ENCODE measurements at places on chromosomes 11 and 22.

DNA sequence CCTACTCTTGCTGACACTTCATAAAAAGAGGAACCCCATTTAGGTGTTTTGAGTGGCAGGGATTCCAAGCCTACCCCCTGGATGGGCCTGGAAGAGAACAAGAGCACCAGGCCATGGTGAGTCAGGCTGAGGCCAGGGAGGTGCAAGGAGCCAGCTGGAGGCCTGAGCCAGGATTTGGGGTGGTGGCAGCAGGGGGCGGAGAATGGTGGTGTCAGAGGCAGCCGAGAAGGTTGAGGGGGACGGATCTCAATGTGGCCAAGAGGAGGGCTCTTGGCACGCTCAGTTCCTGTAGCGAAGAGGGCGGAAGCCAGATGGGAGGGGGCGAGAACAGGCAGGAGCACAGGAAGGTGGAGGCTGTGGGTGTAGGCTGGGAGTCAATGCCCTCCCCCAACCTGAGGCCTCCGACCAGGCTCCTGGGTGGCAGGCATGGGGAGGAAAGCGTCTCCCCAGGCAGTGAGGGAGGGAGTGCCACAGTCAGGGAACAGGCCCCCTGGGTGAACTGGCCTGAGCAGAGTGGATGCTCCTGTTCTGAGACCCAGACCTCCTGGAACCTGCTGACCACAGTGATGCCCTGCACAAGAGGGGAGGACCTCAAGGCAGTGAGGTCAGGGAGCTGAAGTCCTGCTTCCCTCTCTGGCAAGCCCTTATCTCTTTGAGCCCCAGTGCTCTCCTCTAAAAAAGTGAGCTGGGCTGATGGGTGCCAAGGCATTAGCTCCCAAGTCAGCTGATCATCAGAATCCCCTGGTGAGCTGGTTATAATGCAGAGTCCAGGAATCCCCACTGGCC, 13.9 kb downstream of the RTN4RL2 start:
- no peaks in the 10 kb centered on the region for H3K36me3 ChIP-seq
- H3K4me1 ChIP-seq, result no peaks in the 10 kb centered on the region
- no peak overlapping the region for H3K4me3 ChIP-seq
- H3K27ac ChIP-seq, result no peak overlapping the region
- peaks cover 69% of the 10 kb centered on the region for H3K27me3 ChIP-seq
- DNase-seq, result no peak

DNA sequence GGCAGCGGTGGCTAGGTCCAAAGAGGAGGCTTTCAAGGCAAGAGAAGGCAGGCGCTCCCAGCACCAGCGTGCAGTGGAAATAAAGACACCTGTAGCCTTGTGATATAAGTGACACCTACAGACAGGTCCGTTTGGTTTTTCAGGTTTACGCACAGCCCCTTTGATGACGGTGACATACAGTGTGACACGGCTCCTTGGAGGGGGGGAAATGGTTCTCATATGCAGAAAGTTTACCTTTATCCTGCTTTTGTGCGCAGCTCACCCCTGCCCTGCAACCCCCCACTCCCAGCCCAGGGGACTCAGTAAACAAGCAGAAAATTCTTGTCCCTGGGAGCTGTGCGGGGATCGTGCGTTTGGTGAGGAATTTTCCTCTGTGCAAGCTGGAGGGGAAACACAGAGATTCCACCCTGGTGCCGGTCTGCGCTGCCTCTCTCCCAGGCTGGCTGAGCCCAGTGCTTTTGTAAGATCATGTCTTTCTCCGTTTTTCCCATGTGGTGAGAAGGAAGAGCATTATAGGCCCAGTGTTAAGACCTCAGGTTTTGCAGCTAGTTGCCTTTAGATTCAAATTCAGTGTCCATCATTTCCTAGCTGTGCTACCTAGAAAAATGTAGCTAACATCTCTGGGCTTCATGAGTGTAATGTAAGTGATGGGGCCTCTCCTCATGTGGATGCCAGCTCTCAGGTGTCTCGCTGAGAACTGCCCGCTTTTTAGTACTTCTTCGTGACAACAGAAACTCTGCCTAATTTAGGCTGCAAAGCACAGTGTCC, at the start of gene ELF5:
Gene ELF5, minus strand, starts transcription at position 113 of the 768 bp plus-strand sequence. CDS start 8,045 bp downstream, outside the sequence.
- H3K36me3 ChIP-seq, result no peaks in the 10 kb centered on the region
- no peaks in the 10 kb centered on the region for H3K4me1 ChIP-seq
- H3K4me3 ChIP-seq, result no peak within 1 kb of the TSS
- no peak within 1 kb of the TSS for H3K27ac ChIP-seq
- DNase-seq, result no peak

- DNase-seq, result no peak
- H3K27me3 ChIP-seq, result no peaks in the 10 kb centered on the region
- no peak overlapping the region for H3K27ac ChIP-seq
- no peak overlapping the region for H3K4me3 ChIP-seq
Measured at GRCh38 chr11:102685754-102686153, 19.8 kb downstream of the MMP27 start.

- no peaks in the 10 kb centered on the region for H3K4me1 ChIP-seq
- no peaks in the 10 kb centered on the region for H3K27me3 ChIP-seq
- peak overlapping the region; percentile 1 for H3K27ac ChIP-seq
- DNase-seq, result no peak
- H3K4me3 ChIP-seq, result no peak overlapping the region
Measured at GRCh38 chr11:70110538-70111055, 32.5 kb downstream of the ANO1 start.

- no peak for DNase-seq
- no peak overlapping the region for H3K27ac ChIP-seq
- H3K4me1 ChIP-seq, result no peaks in the 10 kb centered on the region
Measured at GRCh38 chr11:114610984-114611944, 15.7 kb upstream of the NXPE4 start.

- no peaks in the 10 kb centered on the region for H3K36me3 ChIP-seq
- peaks cover 9% of the 10 kb centered on the region for H3K4me1 ChIP-seq
- H3K27me3 ChIP-seq, result peaks cover 16% of the 10 kb centered on the region
- no peak for DNase-seq
- no peak overlapping the region for H3K4me3 ChIP-seq
Measured at GRCh38 chr22:19732403-19733113, 9.2 kb downstream of the GP1BB start.

GRCh38 chr22:50724616-50725015, 13.4 kb upstream of the ACR start:
- no peaks in the 10 kb centered on the region for H3K36me3 ChIP-seq
- no peak overlapping the region for H3K27ac ChIP-seq
- H3K4me3 ChIP-seq, result no peak overlapping the region
- no peaks in the 10 kb centered on the region for H3K4me1 ChIP-seq

DNA sequence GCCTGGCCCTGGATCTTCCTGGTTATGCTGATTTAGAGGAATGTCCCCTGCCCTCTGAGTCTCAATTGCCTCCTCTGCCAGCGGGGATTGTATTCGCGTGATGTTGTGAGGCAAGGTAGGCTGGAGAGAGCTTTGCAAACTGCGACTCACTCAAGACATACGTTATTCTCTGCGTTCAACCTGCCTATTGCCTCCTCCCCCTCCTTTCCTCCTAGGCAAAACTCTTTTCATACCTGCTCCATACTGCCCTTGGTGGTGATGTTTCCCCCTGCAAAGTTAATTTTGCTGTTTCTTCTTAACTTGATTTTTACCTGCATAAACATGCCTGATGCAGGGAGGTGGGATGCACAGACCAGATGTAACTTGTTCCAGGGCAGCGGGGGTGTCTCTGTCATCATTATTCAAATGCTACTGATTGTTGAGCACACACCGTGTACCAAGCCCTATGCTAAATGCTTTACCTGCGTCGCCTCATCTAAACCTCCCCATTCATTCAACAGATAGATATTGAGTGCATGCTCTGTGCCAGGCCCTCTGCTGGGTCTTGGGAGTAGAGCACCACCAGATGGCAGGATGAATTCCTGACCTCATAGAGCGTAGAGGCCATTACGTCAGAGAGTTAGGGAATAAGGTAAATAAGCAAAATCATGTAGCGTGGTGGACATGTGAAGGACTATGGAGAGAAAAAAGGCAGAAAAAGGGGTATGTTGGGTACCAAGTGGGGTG, 29.0 kb downstream of the SGSM1 start:
- H3K36me3 ChIP-seq, result no peaks in the 10 kb centered on the region
- H3K27me3 ChIP-seq, result no peaks in the 10 kb centered on the region
- H3K4me1 ChIP-seq, result no peaks in the 10 kb centered on the region
- no peak for DNase-seq

DNA sequence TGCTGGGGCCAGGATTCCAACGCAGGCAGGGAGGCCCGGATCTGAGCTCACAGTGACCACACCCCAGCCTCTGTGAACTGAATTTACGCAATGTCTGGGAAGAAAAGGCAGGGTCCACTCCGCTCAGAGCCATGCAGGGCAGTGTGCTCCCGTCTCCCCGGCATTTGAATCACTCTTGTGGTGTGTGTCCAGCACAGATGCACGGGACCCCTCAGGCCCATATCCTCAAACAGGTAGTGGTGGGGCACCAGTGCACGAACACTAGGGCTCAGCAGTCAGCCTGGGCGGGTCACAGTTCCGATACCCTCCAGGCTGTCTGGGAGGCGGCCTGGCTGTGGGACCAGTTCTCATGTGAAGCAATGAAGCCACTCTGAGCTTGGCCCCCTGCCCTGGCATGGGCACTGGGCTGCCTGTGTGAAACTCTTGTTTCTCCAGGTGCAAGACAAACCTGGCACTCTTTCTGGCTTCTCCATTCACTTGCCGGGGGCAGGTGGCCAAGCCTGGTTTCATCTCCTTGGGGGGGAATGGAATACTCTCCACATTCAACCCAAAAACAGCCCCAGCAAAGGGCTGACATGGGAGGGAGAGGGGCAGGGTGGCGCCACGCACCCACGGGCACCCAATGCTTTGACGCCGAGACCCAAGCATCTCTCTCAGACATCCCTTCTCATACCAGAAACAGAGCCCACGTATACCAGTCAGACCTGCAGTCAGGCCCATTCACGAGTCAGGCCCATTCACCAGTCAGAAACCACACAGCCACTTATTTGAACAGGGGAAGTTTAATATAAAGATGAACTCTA, 14.3 kb downstream of the DHCR7 start:
- H3K27ac ChIP-seq, result no peak overlapping the region
- no peaks in the 10 kb centered on the region for H3K4me1 ChIP-seq
- no peak for DNase-seq
- H3K36me3 ChIP-seq, result no peaks in the 10 kb centered on the region
- no peak overlapping the region for H3K4me3 ChIP-seq

GRCh38 chr11:9607511-9607899, 34.0 kb downstream of the WEE1 start:
- H3K27me3 ChIP-seq, result no peaks in the 10 kb centered on the region
- no peak overlapping the region for H3K4me3 ChIP-seq
- no peak overlapping the region for H3K27ac ChIP-seq
- no peaks in the 10 kb centered on the region for H3K36me3 ChIP-seq

DNA sequence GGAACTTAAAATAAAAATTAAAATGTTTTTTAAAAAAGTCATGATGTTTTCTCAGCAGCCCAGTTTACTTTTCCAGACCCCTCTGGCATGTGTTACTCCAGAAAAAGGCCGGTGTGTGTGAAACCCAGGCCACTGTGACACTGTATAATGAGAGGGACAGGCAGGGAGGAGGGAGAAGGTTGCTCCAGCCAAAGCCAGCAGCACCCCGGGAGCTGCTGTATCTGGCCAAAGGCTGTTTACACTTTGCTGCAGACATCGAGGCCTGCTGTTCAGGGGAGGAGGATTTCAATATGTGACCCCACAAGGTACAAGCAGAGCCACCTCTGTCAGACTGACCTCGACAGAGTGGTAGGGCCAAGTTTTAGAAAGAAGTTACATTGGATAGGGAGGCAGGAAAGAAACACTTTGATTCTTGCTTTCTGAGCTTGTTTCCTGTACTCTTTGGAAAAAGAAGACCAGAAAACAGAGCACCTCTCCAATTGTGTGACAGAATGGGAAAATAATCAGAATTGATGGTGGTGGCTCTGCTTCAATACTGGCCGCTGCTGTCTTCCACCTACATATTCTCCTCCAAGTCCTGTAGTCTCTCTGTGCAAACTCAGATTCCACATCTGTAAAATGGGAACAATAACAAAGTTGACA, 41.0 kb upstream of the CD44 start:
- no peak overlapping the region for H3K4me3 ChIP-seq
- peaks cover 36% of the 10 kb centered on the region for H3K4me1 ChIP-seq
- no peaks in the 10 kb centered on the region for H3K36me3 ChIP-seq
- DNase-seq, result no peak
- peak overlapping the region; percentile 3 for H3K27ac ChIP-seq

DNA sequence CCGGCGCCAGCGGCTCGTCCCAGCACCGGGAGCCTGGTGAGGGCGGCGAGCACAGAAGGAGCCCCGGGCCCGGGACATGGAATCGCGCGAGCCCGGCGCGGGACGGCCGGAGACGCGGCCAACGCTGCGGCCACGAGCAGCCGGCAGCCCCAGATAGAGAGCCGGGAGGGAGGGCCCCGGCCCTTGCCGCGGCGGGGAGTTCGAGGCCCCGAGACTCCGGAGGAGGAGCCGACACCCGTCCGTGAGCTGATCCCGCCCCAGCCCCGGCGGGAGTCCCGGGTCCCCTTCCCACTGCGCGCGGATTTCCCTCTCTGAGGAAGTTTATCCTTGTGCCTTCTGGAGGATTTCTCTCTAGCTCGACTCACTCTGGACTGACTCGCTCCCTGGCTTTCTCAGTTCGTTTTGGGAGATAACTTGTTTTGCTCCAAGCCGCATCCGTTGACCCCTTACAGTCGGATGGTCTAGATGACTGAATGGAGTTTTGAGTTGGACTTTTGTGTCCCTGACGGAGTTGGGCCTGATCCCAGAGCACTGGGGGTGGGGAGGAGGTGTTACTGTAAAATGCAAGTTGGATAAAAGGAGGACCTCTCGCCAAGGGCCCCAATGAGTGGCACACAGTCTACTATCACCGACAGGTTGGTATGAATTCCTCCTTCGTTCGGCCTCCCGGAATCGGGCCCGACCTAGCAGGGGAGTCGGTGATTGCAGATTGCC, 585 bp downstream of the ARHGEF12 start:
- peak overlapping the region; percentile 88 for H3K4me3 ChIP-seq
- H3K36me3 ChIP-seq, result no peaks in the 10 kb centered on the region
- H3K4me1 ChIP-seq, result no peaks in the 10 kb centered on the region
- peak overlapping the region; percentile 98 for H3K27ac ChIP-seq
- H3K27me3 ChIP-seq, result no peaks in the 10 kb centered on the region
- peak; percentile 39 for DNase-seq

- no peak overlapping the region for H3K27ac ChIP-seq
- H3K27me3 ChIP-seq, result no peaks in the 10 kb centered on the region
- DNase-seq, result no peak
- H3K4me3 ChIP-seq, result no peak overlapping the region
- no peaks in the 10 kb centered on the region for H3K36me3 ChIP-seq
- H3K4me1 ChIP-seq, result no peaks in the 10 kb centered on the region
Measured at GRCh38 chr22:47647181-47647580, 884.7 kb downstream of the TBC1D22A start.
